ENCODE measurements at places on chromosomes 4 and X.

- DNase-seq, result no peak
These were observed 25.1 kb downstream of the RAB9B start for GRCh38 chrX:103806862-103807474.

DNA sequence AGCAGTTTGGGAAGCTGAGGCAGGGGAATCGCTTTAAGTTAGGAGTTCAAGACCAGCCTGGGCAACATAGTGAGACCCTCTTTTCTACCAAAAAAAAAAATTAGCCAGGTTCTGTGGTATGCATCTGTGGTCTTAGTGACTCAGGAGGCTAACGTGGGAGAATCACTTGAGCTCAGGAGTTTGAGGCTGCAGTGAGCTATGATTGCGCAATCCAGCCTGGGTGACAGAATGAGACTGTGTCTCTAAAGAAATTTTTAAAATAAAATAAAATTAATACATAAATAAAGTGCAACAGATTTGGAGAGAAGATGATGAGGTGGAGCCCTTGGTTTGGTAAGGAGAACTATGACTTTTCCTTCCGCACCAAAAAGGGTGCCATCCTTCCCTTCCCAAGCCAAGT, 436.9 kb downstream of the NLGN4X start:
- DNase-seq, result no peak

DNA sequence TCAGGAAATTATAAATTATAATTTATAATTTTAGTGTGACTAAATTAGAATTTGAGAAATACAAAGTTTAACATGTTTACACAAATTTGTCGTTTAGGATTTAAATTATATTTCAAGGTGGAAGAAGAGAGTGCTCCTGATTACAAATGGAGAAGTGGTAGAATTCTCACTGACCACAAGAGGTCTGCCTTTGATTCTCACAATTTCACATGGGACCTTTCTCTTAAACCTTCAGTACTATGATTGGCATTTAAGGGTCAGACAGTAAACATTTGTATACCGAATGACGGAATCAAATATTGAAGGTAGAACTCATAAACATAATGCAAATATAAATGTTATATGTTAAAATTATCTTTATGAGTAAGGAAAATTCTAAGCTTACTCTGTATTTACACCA, 171.7 kb downstream of the SLIT2 start:
- no peak for DNase-seq

DNA sequence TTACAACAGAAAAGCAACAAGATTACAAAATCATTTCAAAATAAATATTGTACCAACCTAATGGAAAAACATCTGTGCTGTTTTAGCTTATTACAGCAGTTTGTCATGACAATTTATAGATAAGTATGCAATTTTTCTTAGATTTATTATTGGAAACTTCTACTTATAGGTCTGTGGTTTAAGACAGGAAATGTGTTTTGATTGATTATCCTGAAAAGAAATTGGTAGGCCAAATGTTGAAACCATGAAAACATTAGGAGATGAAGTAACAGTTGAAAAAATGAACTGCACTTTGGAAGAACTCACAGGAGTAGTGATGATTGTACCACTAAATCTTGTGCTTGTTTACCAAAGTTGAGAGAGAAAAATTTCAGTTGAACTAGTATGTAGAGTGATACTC, 162.2 kb upstream of the GIMD1 start:
- no peak for DNase-seq

DNA sequence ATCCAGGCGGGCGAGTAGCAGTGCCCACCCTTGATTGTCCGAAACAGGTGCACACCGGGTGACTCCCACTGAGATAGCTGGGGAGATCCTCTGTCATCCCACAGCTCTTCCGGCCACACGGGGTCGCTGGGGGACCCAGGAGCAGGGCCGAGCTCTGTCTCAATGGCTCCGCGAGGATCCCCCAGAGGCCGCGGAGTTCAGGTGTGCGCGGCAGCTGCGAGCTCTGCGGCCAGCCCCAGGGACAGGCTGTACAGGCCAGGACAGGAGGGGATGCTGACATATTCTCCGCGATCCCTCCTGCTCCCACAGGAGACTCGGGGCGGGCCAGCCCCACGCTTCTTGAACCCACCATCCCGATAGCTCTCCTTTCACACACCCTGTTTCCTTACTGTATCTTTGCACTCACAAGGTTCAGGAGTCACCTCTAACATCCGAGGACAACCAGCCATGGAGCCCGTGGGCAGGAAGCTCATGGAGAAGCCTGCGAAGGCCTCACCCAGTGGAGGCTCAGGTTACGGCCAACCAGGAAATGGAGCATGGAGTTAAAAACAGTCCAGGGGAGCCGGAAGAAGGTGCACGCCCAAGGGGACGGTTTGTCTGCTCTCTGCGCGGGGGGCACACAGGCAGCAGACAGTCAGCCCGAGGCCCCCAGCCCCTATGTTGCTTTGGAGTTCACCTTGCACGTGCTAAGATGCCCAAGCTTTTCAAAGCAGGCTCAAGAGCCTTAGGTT, 77.9 kb upstream of the AMELX start:
- DNase-seq, result no peak

GRCh38 chr4:159396151-159396550, 293.3 kb downstream of the RAPGEF2 start:
- no peak for DNase-seq

DNA sequence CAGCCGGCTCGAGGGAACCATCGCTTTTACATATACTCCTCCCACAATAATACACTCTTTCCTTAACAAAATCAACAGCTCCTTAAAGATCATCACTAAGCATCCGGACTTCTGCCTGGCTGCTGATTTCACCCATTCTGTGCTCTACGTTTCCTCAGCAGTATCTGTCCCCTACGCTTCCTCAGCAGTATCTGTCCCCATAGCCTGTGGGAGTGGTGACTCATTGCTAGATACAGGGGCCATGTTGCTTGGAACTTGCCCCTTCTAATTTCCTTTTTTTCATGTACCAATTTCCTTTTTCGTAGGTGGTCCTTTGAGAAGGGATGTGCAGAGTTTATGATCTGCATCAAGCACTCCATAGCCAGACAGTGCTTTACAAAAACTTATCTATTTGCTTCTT, 18.6 kb downstream of the MAP3K15 start:
- no peak for DNase-seq

DNA sequence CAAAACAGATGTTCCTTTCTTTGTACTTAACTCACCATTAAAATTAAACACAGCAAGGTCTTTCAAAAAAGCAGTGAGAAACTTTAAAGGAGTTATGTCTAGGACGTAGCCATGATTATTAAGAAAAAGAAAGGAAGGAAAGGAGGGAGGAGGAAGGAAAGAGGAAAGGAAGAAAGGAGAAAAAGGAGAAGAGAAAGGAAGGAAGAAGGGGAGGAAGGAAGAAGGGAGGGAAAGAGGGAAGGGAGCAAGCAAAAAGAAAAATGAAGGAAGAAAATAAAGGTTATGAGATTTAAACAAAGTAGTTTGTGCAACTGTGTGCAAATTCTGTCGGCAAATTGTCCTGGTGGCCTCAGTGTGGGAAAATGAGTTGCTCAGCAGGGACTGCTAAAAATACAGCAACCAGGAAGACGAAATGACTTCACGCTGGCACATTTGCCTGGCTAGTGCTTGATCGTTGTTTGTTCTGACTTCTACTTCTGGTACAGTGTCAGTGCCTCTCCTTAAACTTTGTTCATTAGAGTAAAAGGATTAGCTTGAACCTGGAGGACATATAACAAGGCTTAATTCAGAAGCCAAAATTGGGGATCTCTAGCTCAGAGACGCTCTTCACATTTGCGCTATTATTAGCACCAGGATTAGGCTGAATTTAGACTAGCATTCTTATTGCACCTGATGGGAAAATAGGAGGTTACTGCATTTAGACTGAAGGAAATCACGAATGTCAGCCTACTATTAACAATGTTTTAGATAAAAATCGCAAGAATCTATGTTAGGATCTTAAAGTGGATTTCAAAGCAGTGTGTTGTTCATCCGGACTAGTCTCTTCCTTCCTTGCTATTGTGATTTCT, 81.2 kb downstream of the DCK start:
- no peak for DNase-seq

DNA sequence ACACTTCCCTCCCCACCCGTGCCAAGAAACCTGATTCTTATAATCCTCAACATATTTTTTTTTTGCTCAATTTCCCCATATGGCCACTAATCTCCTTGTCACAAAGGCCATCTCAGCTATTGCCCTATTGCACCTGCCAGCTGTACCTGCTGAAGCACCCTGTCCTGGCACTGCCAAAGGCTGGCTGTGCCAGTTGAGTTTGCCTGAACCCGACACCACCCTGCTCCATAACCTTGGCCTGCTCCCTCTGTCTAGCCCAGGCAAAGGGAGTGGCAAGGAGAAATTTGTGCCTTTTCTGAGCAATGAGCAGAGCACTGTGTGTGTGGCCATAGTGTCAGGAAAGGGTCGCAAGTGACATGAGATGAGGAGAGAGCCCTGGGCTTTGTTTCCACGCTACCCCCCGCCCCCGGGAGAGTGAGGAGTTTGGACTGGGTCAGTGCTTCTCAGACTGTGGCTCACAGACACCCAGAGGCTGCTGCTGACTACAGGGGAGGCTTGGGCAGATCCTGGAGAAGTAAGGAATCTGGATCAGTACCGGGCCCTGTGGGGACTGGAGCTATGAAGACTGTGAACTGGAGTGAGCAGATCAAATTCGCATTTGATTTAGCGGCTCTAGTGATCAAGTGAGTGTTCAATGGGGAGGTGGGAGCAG, 42.2 kb upstream of the HMGB3 start:
- no peak for DNase-seq

- DNase-seq, result no peak
These were observed 225.4 kb downstream of the PCDH7 start for GRCh38 chr4:30945586-30945985.

- no peak for DNase-seq
These were observed 101.4 kb upstream of the LINC00632 start for GRCh38 chrX:140608111-140608510.

DNA sequence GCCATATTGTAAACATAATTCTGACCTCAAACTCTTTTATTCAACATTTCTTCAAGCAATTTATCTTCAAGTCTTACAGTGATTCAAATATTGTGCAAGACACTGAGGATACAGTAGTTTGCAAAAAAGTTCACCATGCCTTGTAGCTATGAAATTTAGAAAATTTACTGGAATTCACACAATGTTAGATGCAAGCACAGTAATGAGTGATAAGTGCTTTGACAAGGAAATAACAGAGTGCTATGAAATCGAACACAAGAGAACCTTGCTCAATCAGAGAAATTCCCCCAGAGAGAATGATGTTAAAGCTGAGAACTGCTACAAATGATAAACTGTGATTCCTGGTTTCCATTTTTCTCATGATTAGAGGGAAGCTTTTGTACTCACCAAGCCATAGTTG, 952.9 kb downstream of the FAT4 start:
- DNase-seq, result no peak

- DNase-seq, result no peak
These were observed 131.6 kb downstream of the GATB start for GRCh38 chr4:151629097-151629783.

All from stimulated activated CD8-positive, alpha-beta memory T cell treated with anti-CD3 and anti-CD28 coated beads, Interleukin-4, amount 100 ng/mL, for 1 hour (primary cell).